ENCODE measurements at places on chromosomes 2 and 18.

DNA sequence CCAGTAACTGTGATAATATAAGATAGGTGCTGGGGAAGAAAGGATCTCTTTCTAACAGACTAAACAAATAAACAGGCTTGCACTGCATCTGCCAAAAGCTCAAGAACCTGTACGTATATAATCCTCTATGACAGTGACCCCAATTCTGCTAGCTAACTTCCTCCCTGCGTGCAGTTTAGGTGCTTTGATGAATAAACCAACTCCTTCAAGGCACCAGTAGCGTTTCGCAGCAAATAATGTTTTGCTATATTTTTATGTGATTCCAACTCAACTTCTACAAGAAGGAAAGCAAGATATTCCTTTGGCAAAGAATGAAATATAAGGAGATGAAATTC is 135.5 kb upstream of the CHAC2 start:
- no peak for DNase-seq

DNA sequence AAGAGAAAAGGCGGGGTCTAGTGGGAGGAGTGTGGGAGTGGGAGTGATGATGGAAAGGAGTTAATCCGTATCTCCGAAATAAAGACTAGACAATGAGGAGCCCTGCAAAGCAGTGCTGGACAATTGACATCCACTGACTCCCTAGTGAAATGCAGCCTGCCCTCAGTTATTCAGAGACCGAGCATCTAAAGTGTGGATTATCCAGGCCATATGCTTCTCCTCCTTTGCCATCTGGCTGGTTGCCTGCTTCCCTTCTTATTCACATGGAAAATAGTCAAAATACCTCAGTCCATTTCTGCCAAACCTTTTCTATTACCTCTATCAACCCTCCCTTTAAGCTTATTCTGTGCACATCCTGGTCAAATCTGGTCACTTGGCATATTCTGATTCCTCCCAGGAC is 288.8 kb upstream of the SIX3 start:
- no peak for DNase-seq

- DNase-seq = peak; percentile 1
Measured at GRCh38 chr18:54924948-54925347, 34.3 kb downstream of the CCDC68 start.

DNA sequence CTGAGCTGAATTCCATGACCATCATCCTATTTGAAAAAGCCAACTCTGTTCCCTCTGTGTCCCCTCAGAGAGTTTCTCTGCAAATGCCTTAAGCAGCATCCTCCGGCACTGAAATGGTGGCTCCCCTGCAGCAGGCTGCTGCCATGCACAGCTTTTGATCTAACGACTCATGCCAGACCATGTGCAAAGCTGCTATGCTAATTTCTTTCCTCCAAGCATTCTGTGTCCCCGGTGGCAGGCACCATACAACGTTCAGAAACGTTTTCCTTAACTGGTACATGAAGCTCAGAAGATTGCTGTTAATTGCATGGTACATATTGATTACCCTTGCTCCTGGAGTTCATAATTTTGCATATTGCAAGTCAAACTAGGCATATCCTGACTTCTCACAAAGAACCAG is 336.8 kb downstream of the RBM43 start:
- DNase-seq = no peak

GRCh38 chr2:207160115-207160514 is 5.6 kb downstream of the KLF7 start:
- DNase-seq = no peak

- no peak for DNase-seq
Measured at GRCh38 chr2:225865468-225865867, 466.0 kb downstream of the NYAP2 start.

DNA sequence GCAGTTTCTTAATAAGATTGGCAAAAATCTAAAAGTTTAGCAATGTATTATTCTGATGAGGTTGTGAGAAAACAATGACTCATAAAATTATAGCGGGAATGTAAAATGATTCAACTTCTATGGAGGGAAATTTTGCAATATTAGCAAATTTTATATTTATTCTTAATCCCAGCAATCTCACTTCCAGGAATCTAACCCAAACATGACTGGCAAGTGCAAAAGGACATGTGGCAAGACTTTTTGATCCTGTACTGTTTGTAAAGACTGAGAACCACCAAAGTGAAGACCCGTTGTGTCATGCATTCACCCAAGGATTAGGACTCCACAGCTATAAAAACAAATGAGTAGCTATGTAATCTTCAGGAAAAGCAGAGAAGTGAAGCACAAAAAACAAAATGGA is 234.8 kb upstream of the KYNU start:
- DNase-seq = no peak

GRCh38 chr2:114426756-114427155 is 15.7 kb upstream of the DPP10 start:
- no peak for DNase-seq

DNA sequence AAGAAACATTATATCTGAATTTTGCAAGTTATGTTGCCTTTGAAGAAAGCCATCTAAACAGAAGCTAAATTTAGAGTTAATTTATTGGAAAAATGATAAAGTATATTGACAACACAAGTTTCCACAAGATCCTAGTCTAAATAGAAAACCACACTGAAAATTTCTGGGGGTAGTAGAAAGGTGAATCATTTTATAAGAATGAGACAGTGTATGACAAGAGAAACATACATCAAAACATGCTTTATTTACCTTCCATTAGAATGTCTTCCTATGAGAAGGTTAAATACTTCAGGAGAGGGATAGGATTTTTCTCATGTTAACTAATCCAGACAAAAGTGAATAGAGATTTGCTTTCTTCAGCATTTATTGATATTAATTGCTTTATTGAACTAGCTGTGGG is 1389.8 kb upstream of the ZEB2 start:
- no peak for DNase-seq

- no peak for DNase-seq
Measured at GRCh38 chr2:202652119-202652518, 17.4 kb downstream of the FAM117B start.

DNA sequence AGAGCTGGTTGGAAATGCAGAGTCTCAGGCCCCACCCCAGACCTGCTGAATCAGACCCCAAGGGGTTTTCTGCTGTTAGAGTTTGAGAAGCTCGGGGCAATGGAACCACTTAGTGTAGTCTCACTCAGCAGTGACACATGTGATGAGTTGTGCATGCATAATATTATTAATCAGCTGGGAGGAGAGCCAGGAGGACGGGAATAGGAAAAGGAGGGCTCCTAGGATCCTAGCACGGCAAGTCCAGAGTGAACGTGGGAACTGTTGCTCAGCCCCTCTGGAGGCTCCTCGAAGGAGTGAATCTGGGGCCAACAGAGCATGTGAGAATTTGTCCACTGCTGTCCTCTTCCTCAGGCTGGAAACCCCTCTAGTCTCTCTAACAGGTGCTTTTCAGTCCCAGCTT is 87.1 kb downstream of the HS1BP3 start:
- DNase-seq = no peak

DNA sequence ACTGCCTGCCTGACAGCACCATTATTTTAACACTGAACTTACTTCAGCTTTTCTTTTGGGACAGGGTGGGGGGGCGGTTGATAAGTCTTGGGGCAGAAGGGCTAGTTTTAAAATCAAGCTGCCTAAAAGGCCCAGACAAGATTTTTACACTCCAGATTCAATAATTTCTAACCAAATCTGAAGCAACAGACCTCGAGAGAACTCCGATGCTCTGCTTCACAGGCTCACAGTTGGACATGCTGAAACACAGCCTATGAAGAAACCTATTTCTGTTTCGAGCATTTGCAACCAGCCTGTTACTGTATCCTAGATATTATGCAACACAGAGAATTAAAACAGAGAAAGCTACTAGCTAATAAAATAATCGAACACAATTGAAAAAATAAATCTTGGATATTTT is 1.3 kb upstream of the MYT1L start:
- DNase-seq = no peak

- no peak for DNase-seq
Measured at GRCh38 chr18:34001376-34001775, 223.3 kb downstream of the NOL4 start.

- no peak for DNase-seq
Measured at GRCh38 chr2:129661935-129662334, 317.5 kb upstream of the RAB6C start.

DNA sequence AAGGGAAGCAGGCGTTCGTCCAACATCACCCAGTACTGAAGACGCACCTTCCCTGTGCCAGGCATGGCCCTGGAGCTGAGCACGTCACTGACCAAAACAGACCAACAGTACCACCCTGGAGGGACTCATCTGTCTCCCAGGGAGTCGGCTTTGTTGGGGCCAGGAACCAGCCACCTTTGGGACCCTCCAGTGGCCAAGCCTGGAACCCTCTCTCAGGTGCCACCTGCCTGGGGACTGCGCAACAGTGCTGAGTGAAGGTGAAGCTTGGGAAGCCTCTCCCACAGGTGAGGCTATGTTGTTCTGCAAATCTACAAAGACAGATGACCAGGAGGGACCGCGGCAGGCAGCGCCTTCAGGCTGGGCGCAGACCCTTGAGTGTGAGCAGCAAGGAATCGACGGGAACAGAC is 91.4 kb upstream of the OTOS start:
- DNase-seq = no peak

- no peak for DNase-seq
Measured at GRCh38 chr2:12762337-12762736, 45.6 kb downstream of the TRIB2 start.

GRCh38 chr2:241041589-241042158 is 43.3 kb downstream of the SNED1 start:
- peak; percentile 10 for DNase-seq

DNA sequence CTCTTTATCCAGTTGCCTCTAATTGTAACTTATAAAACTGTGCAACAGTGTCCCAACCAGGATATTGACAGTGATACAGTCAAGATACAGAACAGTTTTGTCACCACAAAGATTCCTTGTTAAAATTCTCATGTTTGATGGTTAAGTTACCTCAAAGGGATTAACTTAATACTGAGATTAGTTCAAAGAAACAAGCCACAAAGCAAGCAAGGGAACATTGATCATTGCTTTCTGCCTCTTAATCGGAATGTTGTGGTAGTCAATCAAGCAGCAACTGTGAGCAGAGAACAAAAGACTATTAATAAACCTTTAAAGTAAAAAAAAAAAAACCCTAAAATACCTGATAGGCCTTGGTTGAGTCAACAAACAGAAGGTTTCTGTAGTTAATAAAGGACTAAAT is 352.3 kb downstream of the PARD3B start:
- no peak for DNase-seq

- no peak for DNase-seq
Measured at GRCh38 chr2:138640921-138641676, 139.1 kb downstream of the NXPH2 start.

DNA sequence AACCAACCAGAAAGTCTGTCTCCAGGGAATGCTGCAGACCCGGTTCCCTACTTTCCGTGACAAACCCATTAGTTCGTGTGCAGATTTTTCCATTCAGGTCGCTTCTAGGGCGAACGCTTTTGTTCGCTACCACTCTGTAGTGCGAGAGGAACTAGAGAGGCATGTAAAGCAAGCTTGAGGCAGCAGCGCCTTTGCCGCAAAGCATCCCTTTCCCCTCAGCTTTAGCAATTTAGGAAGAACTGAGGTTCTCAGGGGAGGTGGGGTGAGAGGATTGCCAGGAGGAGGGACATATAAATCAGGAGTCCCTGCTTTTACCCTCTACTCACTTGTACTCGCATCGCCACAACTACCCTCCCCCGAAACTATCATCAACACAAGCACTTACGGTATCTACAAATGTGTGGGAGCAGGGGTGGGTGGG is 748 bp upstream of the ZNF804A start:
- DNase-seq = no peak

DNA sequence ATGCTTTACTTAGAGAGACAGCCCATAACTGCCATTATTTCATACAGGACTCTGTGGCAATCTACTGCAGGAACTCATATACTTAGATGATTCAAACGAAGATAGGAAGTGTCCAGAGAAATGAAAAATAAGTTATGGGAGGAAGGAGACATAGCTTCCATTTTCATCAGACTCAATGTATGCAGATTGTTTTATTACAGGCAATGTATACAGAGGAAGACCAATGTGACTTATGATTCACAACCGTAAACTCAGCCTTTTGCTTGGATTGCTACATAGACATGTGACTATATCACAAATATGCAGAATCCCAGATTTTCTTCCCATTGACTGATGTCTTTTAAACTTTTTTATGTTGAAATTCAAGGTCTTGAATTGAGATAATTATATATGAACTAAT is 793.4 kb downstream of the SATB2 start:
- DNase-seq = no peak

DNA sequence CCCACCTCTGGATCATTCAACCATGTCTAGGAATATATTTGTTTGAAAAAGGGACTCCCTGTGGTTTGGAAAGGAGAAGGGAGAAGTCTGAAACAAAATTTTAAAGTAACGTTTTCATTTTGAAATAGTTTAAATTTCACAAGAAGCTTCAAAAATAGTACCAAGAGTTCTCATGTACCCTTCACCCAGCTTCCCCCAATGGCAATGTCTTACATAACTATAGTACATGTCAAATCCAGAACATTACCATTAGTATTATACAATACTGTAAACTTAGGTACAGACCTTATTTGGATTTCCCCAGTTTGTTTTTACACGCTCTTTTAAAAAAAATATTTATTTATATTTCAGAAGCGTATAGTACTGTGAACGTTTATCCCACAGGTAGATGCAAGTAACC is 4.0 kb upstream of the LYG2 start:
- no peak for DNase-seq

GRCh38 chr2:158569284-158569683 is 112.5 kb downstream of the PKP4 start:
- no peak for DNase-seq

GRCh38 chr2:181807526-181807925 is 84.0 kb upstream of the ITPRID2 start:
- DNase-seq = no peak

DNA sequence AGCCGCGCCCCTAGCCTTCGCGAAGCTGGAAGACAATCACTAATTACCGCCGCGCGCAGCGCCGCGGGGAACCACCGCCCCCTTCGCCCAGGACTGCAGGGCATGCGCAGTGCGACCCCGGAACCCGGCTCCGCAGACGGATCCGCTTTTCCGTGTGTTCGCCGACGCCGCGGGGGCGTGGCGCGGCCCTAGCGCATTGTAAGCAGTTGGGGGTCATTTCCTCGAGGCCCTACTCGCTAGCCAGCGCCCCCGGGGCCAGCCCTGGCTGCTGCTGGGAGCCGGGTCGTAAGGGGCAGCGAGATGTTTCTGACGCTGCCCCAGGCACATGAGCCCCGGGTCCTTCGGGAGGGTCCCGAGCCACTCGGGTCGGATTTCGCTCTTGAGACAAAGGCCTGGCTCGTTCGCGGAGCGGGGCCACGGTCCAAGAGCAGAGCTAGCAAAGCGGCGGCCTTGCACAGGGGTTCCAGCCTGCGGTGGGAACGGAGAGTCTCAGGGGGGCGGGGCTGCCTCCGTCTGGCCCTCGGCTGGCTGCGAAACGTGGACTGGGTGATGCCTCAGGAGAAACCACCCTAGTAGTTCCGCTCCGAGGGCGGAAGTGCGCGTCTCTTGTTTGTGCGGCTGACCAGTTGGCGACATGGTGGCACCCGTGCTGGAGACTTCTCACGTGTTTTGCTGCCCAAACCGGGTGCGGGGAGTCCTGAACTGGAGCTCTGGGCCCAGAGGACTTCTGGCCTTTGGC is at the start of the genes ELP2 and SLC39A6:
Gene ELP2 (plus strand): TSS at position 600 of the 739 bp plus-strand sequence. CDS start 35 bp downstream, at position 635.
Gene SLC39A6 (minus strand): TSS at position 41 of the 739 bp plus-strand sequence. CDS start 2,333 bp downstream, outside the sequence.
- peak; percentile 95 for DNase-seq

Measured in activated CD4-positive, alpha-beta T cell treated with anti-CD3 and anti-CD28 coated beads, Interleukin-2, amount 50 U/mL, for 16 hours (primary cell).